HS-27A (cell line): ENCODE measurements at places on chromosomes 16 and 17.

DNA sequence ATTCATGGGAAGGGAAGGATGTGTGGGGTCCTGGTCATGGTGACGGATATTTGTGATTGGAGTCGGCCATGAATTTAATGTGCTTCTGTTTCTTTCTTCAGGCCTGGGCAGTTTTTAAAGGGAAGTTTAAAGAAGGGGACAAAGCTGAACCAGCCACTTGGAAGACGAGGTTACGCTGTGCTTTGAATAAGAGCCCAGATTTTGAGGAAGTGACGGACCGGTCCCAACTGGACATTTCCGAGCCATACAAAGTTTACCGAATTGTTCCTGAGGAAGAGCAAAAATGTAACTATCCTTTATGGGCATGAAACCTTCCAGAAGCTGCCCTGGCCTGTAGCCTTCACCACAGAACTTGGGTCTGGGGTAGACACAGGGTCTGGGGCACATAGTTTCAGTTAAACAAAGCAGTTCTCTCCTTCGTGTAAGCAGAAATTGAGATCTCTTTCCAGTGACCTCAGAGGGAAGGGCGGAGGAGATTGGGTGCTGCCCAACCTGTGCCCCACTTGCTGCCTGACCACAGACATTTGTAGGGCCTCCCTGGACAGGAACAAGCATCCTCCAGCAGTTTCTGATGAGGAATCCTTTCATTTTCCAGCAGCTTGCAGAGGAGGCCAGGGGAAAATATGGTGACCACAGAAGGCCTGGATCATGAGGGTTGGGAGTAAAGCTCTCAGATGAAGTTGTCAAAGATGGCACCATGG is 10.1 kb downstream of the IRF8 start:
- DNase-seq: no peak

- no peak for DNase-seq
Measured at GRCh38 chr16:77043076-77043475, 147.9 kb upstream of the MON1B start.

DNA sequence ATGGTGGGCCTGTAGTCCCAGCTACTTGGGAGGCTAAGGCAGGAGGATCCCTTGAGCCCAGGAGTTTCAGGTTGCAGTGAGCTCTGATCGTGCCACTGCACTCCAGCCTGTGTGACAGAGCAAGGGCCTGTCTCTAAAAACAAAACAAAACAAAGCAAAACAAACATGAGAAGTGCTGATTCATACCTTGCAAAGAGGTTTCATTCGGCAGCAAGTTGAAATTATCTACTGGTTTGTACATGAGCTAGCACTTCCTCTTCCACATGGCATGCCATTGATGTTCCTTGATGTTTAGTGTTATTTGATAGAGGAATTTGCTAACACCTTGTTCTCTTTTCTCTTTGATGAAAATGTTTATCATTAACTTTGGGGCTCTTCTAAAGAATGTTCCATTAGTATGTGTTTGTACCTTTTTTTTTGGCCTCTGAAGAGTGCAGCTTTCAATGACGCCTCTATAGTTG is 50.6 kb downstream of the SPECC1 start:
- DNase-seq: no peak

DNA sequence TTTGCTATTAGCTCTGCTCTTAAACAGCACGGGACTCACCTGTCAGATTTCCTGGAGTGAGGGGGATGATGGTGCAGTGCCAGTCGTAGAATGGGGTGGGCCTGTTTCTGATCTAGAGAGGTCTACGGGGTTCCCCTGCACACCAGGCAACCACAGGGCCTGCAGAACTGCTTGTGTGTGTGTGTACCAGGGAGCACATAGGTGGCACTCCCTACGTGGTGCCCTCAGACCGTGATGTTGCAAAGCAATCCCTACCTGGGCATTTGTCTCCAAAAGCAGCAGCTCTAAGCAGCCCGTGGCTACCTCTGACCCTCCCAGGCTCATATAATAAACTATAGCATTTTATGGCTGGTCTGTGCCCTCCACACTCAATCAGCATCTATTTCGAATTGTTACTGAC is 38.5 kb downstream of the MPRIP start:
- no peak for DNase-seq

GRCh38 chr16:55444754-55445485 is 34.1 kb upstream of the MMP2 start:
- DNase-seq: no peak
